NCI-H1417 (cell line): ENCODE measurements at places on chromosomes 7 and 10.

DNA sequence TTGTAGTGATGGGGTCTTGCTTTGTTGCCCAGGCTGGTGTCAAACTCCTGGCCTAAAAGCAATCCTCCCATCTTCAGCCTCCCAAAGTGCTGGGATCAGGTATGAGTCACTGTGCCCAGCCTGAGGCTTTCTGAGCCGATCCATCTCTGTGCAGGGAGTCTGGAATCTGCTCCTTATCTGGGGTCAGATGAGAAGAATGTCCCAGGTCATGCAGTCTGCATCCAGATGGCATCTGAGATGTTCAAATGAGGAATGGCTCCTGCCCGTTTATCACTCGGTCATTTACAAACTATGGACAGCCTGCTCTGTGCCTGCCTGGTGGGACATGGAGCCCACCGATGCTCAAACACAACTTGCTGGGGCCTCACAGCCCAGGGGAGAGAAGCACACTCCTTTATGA is 11.1 kb upstream of the SLC18A3 start:
- no peak for DNase-seq

GRCh38 chr10:13382703-13383398 is 34.8 kb upstream of the SEPHS1 start:
- peak; percentile 25 for DNase-seq

- no peak for DNase-seq
Measured at GRCh38 chr10:108147346-108147745, 982.8 kb upstream of the SORCS1 start.

DNA sequence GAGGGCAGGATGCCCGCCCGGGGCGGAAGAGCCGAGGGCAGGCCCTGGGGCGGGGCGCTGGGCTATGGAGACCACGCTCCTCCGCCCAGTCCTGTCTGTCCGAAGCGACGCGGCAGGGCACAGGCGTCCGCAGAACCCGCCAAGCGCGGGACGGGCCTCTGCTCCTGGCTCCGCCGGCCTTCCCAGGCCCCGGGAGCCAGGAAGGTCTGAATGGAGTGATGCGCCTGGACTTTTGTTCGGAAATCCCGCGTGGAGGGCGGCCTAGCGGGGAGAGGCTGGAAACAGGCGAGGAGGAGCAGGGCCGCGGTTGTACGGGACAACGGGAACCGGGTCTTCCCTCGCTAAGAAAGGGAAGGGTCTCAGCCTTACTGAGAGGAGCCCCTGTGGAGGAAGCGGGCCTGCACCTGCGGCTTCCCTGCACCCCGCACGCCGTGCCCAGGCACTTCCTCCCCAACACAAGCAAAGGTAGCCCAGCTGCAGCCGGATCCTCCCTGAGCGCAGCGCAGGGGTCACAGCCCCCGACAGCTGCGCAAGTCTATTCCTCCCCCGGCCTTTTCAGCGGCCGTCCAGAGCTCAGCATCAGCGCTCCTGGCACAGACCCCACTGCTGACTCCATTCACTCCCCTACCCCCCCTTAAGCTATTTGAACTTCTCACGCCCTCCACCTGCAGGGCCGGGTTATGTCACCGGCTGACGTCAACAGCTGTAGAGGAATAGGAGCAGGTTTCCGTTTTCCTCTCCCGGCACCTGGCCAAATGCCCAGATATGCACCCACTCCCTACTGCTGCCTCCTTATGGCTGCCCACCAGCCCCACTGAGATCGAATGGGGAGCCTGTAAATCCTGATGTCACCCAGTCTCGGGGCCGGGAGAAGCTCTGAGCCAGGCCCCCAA is 143.2 kb upstream of the RET start:
- DNase-seq: no peak

GRCh38 chr10:30151581-30152389 is 92.4 kb upstream of the JCAD start:
- no peak for DNase-seq

- no peak for DNase-seq
Measured at GRCh38 chr7:50141131-50141530, 48.1 kb upstream of the ZPBP start.
